ENCODE measurements at places on chromosomes 2 and 18.

DNA sequence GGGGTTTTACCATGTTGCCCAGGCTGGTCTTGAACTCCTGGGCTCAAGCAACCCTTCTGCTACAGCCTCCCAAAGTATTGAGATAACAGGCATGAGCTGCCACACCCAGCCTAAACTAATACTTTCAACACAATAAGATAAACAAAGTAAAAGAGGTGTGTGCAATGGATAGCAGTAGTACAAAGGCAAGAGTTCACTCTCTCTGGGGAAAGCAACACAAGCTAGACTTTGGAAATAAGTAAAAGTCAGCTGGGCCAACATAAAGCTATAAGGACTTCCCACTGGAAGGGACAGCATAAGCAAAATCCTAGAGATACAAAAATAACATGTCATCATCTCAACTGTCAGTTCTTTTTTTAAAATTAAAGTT is 5.2 kb upstream of the NOSTRIN start:
- no peak for DNase-seq

DNA sequence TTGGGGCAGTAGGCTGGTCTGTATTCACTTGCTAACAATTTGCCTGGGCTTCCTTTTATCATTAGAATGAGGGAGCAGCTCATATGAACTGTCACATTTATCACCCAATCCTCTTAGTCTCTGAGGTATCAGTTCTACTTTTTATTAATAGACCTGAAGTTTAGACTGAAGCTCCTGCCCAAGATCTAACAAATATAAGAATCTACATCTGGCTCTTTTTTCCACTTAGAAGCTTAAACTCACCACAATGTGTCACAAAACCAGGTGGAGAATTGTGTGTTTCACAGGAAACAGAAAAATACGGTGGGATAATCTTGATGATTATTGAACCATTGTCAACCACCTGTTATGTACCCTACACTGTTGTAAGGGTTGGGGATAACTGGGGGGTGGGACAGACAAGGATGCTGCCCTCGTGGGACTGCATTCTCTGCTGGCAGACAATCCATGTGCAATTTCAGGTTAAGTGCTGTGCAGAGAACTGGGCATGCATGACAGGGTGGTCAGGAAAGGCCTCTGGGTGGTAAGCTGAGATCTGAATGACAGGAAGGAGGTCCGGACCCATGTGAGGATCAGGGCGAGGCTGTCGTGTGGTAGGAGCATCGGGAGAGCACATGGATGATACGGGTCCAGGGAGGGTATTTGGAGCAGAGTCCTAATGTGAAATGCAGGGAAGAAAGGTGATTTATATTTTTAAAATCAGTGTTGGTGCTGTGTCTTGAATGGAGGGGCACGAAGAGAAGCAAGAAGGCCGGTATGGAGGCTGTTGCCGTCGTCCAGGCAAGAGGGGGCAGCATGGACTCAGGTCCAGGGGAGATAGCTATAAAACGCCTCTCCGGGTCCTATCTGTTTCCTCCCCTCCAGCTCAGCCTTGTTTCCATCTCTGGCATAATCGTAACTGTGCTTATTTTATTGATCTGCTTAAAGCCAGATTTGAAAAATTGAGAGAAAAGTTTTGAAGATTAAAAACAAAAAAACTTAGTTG is 17.6 kb downstream of the MYL12B start:
- DNase-seq, result no peak

GRCh38 chr2:225494100-225494459 is 94.6 kb downstream of the NYAP2 start:
- no peak for DNase-seq

- DNase-seq, result no peak
Measured at GRCh38 chr18:3434685-3435084, 15.3 kb upstream of the TGIF1 start.

GRCh38 chr2:19714926-19715325 is 186.9 kb downstream of the TTC32 start:
- DNase-seq, result no peak

DNA sequence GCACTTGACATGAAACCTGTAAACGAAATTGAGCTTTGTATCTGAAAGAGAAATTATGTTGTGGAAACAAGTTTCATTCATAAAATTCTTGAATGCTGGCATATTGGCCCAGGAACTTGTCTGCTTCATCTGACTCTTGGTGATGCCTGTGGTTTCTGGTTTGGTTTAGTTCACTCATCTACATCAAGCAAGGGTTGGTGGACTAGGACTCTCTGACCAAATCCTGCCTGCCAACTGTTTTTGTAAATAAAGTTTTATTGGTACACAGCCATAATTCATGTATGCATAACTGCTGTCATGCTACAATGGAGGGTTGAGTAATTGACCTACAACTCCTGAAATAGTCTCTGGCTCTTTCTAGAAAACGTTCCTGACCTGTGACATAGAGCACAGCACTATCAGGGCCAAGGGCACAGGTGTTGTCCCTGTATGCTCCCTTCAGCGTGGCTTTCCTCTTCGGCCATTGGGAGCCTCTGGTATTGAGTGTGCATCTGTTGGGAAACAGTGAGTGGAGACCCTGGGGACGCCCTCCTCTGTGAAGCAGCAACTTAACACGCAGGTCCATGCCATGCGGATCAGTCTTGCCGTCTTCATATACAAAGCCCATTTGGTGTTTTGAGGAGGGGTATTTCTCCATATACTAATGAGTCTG is 226.3 kb downstream of the SH3RF3 start:
- DNase-seq, result no peak

DNA sequence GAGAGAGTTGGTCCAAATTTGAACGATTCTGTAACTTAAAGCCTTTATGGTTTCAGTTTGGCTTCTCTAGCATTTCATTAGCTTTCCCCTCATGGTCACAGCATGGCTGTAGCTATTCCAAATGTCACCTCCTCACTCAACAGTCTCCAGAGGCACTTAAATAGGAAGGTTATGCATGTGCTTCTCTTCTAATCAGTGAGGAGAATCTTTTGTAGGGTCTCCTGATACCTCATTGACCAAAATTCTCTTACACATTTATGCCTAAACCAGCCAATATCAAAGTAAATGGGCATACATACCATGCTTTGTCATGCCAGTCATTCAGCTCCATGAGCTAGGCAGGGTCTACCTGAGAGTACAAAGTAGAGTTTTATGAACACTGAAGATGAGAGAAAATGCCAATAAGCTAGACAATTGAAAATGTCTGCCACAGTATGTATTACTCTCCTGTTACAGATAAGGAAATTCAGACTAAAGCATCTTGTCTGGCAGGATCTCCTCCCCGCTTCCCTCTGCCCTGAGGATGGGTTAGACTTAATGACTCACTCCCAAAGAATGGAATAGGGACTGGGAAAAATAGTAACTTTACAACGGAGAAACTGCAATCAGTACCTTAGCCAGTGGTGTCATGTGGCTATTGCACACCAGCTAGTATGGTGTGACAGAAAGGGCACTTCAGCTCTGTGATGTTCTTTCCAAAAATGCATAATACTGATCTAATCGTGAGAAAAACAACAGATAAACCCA is 15.4 kb downstream of the DSG2 start:
- no peak for DNase-seq

- DNase-seq, result no peak
Measured at GRCh38 chr2:156319811-156320485, 12.6 kb downstream of the NR4A2 start.

GRCh38 chr18:8952174-8952573 is 150.3 kb upstream of the NDUFV2 start:
- DNase-seq, result no peak

DNA sequence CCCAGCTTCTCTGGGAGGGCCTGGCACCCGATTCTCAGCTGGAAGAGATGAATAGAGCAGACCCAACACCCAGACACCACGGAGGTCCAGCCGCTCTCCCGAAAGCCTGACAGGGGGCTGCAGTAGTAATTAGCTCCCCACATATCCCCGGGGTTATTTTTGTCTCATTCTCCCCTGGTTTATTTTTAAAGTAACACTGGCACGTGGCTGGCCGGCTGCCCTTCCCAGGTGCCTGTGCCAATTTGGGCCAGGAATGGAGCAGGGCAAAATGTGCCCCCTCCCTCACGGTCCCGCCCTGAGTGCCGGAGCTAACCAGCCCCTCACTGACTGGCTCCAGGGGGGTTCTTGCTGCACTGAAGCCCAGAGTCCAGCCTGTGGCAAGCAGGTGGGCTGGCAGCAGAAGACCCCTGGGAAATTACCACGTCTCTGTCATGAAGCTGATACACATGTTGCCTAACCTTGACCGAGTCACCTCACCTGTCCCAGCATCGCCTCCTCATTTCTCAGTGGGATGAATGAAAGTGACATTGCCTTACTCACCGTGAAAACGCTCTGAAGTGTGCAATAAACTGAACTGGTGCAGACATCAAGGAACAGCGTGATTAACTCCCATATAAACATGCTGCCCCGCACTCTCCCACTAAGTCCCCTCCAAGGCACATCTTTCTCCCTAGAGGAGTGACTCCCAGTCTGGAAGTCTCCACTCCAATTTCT is 18.4 kb downstream of the KCNK3 start:
- no peak for DNase-seq

GRCh38 chr18:12044591-12044990 is 49.1 kb upstream of the ANKRD62 start:
- DNase-seq, result no peak

DNA sequence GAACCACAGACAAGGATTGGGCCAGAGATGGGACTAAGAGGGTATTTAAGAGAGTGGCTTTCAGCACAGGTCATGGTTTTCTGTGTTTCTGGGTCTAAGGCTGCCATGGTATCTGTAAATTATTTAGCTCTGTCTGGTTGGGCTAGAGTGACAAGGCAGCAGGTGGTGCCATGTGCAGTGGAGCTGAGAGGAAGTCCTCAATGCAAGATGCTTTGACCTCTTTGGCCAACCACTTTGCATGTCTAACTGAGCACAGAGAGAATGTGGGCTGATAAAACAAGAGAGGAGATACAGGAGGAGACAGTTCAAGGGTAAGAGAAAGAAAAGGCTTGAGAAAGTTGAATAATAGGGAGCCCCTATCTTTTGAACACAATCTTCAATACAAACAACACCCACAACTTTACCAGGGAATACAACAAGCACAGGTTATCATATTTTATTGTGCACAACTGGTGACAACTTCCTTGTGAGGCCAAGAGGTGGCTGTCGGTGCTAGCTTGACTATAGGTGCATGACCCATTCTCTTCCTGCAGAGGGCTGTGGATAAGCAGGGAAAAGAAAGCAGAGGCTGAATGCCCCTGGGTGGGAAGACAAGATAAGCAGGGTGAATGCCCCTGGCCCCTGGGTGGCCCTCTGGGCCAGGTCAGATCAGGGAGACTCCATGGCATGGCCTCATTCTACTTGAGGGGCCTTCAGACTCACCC is 12.3 kb downstream of the FLACC1 start:
- DNase-seq, result no peak

GRCh38 chr2:231357048-231357447 is 38.5 kb upstream of the B3GNT7 start:
- DNase-seq, result no peak

GRCh38 chr2:73970850-73971471 is 13.7 kb upstream of the TET3 start:
- DNase-seq, result peak; percentile 27

- no peak for DNase-seq
Measured at GRCh38 chr2:168192839-168193616, 54.4 kb downstream of the STK39 start.

GRCh38 chr2:121567957-121568409 is 37.3 kb downstream of the RNU4ATAC start:
- DNase-seq, result no peak

DNA sequence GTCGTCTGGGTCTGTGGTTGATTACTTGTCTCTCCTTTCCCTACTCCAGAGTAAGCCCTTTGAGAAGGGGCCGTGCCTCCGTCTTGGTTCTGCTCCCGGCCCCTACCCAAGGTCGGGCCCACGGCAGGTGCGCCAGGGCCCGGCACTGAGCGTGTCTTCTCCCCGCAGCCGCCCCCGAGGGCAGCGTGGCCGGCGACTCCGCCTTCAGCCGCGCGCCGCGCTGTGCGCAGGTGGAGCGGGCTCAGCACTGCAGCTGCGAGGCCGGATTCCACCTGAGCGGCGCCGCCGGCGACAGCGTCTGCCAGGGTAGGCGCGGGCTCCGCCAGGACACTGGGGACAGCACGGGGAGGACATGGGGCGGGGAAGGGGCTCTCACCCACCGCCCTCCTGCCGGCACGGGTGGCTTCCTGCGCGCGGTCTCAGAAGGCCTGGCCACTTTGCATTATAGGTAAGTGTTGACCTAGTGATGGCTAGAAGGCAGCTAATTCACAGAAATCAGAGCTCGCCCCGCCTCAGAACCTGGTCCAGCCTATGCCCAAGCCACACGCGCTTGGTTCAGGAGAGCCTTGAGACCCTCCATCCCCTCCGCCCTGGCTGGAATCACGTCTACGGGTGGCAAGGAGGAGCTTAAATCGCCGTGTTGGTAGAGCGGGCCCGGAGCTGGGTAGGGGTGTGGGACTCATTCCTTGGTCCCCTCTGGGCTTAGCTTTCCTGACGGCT is 43.5 kb downstream of the FBLN7 start:
- peak; percentile 44 for DNase-seq

DNA sequence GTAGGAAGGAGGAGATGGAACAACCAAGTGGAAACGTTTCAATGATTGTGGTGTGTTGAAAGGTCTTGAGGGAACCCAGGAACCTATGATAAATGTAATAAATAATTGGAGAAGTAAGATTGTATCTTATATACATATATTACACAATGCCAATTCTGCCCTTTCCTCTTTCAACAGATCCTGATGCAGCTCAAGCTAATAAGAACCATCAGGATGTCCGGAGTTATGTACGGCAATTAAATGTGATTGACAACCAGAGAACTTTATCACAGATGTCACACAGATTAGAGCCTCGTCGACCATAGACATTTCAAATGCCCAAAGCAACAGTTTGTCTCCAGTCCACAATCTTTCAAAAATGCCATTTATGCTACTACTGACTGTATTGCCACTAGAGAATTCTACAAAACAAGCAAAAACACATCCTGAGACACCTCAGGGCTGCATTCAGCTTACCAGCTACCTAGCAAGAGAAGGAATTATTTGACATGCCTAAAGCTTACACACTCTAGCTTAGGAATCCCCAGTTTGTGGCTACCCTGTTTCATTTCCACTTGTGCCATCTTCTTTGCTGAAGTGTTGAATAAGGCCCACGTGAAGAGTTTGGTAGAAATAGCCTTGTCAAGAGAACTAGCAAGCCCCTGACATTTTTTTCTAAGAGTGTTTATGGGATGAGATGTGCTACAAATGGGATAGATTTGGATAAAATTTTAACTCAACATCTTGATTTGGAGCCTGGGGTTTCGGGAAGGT is 24.0 kb upstream of the MAP3K20 start:
- DNase-seq, result no peak

- no peak for DNase-seq
Measured at GRCh38 chr2:121008975-121009374, 273.3 kb downstream of the GLI2 start.

Data from NCI-H1092 treated with DMSO at 0.1 percent for 48 hours (cell line).